GM23338 (cell line): ENCODE measurements at places on chromosomes 2 and 18. TPM values are rescaled to one million over a fixed set of nuclear protein-coding genes. Genes with fewer than 3 reads are reported as not detected.

The TWIST2 gene
- total RNA-seq: 12.5 and 13.6 TPM in 2 replicates

The ANKRD36B gene
- total RNA-seq: 13.9 and 15.7 TPM in 2 replicates

DNA sequence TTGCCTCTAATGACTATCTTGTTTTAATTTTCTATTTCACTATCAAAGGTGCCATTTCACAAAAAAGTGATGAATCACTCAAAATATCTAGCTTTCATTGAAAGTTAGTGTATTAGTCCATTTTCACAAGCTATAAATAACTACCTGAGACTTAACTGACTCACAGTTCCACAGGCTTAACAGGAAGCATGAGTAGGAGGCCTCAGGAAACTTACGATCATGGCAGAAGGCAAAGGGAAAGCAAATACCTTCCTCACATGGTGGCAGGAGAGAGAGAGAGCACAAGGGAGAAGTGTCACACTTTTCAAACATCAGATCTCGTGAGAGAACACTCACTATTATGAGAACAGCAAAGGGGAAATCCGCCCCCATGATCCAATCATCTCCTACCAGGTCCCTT, 1220.4 kb upstream of the ZEB2 start:
- no peak for DNase-seq

DNA sequence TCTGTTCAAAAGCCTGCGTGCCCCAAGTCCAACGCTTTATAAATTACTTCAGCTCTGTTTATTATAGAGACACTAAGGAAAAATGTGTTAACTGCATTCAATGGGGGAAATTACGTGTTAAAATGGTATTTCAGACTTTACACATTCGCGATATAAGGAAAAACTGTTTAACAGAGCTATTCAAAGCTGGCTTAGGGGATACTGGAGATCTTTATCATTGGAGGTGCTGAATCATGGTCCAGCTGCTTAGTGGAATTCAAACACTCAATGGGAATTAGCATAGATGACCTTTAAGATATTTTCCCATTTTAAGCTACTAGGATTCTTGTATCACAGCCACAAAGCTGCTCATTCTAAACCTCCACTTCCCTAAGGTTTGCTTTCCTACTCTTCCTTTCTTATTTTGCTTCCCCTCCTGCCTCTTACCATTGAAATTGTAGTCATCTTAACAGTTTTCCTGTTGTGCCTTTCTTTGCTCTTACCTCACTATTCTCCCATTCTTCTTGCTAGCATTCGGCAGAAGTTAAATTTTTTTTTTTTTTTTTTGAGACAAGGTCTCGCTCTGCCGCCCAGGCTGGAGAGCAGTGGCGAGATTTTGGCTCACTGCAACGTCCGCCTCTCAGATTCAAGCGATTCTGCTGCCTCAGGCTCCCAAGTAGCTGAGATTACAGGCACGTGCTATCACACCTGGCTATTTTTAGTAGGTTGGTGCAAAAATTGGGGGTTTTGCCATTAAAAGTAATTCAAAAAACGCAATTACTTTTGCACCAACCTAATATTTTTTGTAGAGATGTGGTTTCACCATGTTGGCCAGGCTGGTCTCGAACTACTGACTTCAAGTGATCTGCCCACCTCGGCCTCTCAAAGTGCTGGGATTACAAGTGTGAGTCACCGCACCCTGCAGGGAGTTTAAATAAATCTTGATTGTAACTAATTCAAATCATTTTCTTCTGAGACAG, 6.5 kb downstream of the SULT6B1 start:
- no peak for DNase-seq

GRCh38 chr2:3100386-3100785, 277.2 kb downstream of the EIPR1 start:
- no peak for DNase-seq
